ENCODE measurements at places on chromosomes 5 and 9. TPM values are rescaled to one million over a fixed set of nuclear protein-coding genes. Genes with fewer than 3 reads are reported as not detected.

DNA sequence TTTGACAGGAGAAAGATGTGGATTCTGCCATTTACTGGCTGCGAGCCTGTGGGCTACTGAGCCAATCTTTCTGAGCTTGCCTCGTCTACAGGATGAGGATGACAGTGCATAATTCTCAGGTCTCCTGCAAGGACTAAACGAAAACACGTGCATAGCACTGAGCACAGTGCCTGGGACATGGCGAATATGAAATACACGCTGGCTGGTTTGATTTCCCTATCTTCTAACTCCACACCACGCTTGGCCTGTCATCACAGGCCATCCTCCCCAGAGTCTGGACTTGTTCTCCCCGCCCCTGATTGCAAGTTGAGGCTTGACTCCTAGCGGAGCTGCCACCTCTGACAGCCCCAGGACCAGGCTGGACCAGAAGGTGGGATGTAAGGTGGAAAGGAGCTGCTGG, 37.9 kb downstream of the ARPC5L start:
- no peak overlapping the region for H3K27ac ChIP-seq
- H3K27me3 ChIP-seq: no peaks in the 10 kb centered on the region
- H3K4me3 ChIP-seq: no peak overlapping the region
- H3K36me3 ChIP-seq: peaks cover 11% of the 10 kb centered on the region

DNA sequence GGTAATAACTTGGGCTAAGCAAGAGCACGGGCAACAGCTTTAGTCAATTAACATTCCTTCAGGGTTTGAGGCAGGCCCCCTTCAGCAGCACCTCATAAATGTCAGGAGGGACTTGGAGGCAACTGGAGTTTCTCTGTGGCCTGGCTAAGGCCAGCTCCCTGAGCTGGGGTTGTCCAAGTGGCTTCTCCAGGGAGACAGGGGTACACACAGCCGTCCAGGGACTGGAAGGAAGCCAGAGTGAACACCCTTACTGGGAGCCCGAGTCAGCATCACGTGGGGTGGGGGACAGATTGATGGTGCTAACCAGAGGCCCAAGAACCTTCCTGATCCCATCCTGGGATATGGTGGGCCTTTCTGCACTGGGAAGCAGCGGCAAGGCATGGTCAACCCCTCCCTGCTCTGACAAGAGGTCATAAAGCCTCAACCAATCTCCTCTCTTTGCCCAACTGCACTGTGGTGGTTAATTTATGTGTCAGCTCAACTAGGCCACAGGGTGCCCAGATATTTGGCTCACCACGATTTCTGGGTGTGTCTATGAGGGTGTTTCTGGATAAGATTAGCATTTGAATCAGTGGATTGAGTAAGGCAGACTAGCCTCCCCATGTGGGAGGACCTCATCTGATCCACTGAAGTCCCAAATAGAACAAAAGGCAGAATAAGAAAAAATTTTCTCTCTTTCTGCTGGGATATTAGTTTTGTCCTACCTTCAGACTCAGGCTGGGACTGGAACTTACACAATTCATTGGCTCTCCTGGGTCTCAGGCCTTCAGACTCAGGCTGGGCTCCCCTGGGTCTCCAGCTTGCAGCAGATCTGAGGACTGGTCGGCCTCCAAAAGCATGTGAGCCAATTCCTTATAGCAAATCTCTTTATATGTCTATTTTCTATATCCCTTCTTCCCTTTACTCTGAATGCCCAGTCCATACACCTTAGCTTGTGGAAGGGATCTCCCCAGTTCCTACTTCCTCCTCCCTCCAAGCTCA, 127.2 kb upstream of the LARP1 start:
- no peaks in the 10 kb centered on the region for H3K4me1 ChIP-seq
- no peaks in the 10 kb centered on the region for H3K36me3 ChIP-seq
- no peak overlapping the region for H3K27ac ChIP-seq
- no peaks in the 10 kb centered on the region for H3K27me3 ChIP-seq
- no peak overlapping the region for H3K4me3 ChIP-seq
- DNase-seq: no peak

Gene ECSCR
- 0.32 TPM for total RNA-seq

Gene MYORG
- 1.3 TPM for total RNA-seq

Gene BRINP1
- not detected for total RNA-seq

Data from CD4-positive, alpha-beta memory T cell (primary cell).